Progenitor cell of endocrine pancreas (in vitro differentiated cells): ENCODE measurements at places on chromosomes 1 and 21.
A peak's percentile ranks its signal among the peaks of the same experiment; 100 is the strongest.

DNA sequence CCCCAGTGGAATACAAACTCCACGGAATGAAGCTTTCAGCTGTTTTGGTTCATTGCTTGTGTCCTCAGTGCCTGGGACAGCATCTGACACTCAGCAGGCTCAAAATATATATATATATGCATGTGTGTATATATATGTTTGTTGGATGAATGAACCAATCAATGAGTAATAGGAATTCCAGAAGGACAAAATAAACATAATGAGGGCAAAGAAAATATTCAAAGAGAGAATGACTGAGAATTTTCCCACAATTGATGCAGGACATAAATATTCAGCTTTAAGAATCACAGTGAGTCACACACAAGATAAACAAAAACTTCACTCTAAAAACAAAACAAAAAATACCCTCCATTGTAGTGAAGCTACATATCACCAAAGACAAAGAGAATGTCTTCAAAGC lies 64.0 kb downstream of the CHD5 start:
- DNase-seq, result no peak

GRCh38 chr1:41784531-41785274 lies 134.0 kb downstream of the HIVEP3 start:
- DNase-seq, result no peak

DNA sequence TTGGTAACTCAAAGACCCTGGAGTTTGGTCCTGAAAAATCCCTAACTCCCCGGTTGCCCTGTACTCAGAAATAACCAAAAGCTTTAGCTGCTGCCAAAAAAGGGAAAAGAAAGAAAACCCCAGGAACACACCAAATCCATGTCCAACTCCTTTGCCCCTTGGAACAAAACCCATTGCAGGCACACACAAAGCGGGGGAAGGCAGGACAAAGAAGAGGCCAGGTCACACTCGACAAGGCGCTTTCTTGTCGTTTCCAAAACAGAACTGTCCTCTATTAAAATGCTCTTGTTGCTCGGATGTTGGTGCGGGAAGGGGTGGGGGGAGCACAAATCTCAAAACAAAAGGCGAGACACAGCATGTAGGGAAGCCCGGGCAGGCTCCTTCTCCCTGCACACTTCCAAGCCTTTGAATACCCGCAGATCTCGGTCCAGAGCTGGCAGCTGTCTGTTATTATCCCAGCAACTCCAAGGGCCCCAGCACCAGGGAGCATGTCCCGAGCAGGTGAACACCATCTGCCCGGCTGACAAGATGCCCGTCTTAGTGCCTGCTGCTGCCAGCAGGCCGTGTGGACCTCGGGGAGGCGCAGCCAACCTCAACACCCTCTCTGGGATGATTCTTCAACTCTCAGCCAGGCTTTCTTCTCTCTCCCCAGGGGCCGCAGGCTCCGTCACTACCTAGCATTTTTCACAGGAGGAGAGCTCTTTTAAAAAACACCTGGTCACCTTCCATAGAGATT lies 96.4 kb downstream of the SSBP3 start:
- DNase-seq, result no peak

DNA sequence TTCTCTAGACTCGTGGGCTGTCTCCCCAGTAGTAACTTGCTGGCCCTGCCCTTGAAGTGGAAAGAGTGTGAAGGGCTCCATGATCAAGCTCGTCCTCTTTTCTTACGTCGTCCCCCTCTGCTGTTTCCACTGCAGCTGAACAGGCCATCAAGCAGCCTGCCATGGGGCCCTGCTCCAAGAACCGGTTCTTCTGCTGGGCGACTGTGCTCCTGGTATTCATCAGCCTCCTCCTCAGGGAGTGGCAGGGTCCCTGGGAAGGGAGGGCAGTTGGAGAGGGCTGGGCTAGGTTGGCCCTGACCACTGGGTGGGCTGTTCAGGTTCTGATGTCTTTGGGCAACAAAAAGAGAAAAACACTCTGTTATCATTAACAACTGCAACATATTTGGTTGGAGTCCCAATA lies 151.5 kb downstream of the FCRL5 start:
- peak; percentile 35 for DNase-seq

DNA sequence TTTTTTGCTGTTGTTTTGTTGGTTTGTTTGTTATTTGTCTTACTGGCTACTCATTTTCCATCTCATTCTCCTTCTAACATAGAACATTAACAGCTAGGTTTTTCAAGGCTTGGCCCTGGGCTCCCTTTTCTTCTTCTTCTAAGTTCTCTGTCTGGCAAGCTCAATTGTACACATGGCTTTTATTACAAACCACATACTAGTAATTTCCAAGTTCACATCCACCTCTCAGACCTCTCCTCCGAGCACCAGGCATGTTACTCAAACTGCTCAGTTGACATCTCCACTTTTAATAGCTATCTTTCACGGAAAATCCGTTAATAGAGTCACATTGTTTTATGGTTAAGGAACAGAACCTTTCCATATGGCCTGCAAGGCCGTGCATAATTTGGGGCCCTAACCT lies 736.9 kb upstream of the ADAMTS5 start:
- no peak for DNase-seq

DNA sequence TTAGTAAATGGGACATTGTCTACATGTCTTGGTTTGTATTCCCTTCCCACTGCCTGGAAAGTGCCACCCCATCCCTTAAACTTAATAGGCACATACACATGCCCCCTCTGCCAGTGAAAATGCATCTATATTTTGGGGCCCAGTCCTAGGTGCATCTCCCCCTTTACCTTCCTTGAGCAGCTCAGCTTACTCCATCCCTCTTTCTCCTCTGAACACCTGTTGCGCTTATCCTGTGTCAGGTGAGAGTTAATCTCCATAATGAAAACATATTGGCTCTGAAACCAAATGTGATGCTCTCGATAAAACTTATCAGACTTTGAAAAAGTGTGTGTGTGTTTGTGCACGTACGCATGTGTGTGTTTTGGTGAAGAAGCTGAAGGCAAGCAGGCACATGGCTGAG lies 15.4 kb upstream of the SUCO start:
- no peak for DNase-seq

GRCh38 chr1:6261615-6261995 lies 707 bp upstream of the GPR153 start:
- no peak for DNase-seq

DNA sequence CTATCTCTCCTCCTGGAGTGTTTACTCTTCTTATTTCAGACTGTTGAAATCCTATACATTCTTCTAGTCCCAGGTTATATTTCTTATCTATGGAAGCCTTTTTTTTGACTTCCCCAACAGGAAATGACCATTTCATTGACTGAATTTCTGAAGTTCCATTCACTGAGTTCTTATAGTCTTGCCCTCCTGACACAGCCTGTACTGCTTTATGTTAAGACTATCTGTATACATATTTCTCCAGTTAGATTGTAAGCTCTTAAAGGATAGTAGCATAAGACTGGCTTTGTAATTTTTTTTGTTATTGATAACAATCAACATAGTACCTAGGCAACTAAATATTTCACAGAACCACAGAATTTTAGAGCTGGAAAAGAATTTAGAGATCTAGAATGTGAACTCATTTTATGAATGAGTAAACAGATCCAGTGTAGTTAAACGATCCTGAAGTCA lies 14.9 kb upstream of the MACF1 start:
- DNase-seq, result no peak

- no peak for DNase-seq
Observed at GRCh38 chr1:2415337-2415736, 3.0 kb upstream of the PEX10 start.

DNA sequence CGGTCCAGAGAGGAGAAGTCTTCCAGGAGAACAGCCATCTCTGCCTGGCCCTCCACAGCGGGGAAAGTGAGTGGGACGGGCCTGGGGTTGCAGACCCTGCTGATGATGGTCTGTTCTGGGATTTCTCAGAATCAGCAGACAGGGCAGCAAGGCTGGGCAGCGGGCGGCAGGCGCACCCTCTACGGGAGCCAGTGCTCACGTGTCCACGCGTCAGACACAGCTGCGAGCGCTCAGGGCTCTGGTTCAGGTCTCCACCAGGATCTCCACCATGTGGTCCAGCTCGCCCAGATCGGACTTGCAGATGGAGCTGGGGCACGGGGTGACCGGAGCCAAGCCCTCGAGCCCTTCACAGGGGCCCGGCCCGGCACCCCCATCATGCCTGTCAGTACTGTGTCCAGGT lies 5.5 kb downstream of the CLCA4 start:
- DNase-seq, result no peak

GRCh38 chr1:165354739-165355138 lies 1.8 kb downstream of the LMX1A start:
- no peak for DNase-seq

DNA sequence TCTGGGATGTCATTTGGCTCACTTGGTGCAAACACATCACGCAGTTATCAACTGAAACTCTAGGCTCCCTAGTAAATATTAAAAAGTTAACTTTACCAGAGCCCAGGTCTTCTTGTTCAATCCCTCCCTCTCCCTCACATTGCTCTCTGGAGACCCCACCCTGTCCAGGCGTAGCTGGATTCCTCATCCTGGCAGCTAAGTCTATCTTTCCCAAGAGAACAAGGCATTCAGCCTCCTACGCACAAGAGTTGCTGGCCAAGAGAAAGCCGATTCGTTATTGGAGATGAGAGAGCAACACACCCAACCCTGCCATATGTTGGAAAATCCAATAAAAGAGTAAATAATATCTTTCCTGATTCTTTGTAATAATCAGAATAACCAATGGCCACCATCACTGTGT lies 117.9 kb downstream of the SLC30A10 start:
- DNase-seq, result no peak

GRCh38 chr1:30417001-30417700 lies 306.2 kb downstream of the MATN1 start:
- DNase-seq, result no peak

GRCh38 chr1:53629101-53629691 lies 109.8 kb downstream of the GLIS1 start:
- peak; percentile 6 for DNase-seq

- DNase-seq, result no peak
Observed at GRCh38 chr1:162690672-162691434, 58.6 kb downstream of the DDR2 start.

DNA sequence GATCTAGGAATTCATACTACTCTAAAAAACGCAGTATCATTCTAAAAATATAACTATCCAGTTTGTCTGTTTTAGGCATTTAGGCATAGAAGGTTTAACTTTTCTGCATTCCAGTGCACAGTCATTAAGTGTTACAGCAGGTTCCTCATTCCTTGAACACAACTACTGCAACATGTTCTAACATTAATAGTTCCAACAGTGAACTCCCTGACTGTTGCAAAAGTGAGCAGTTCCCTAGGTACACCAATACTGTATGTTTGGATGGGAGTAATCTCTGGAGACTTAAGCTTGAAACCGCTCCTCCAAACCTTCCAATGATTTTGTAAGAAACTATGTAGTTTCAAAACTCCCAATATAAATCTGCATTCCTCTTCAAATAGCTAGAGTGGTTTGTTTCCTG lies 46.2 kb downstream of the UCHL5 start:
- DNase-seq, result no peak

- DNase-seq, result no peak
Observed at GRCh38 chr1:112445596-112445995, 49.6 kb downstream of the CTTNBP2NL start.

DNA sequence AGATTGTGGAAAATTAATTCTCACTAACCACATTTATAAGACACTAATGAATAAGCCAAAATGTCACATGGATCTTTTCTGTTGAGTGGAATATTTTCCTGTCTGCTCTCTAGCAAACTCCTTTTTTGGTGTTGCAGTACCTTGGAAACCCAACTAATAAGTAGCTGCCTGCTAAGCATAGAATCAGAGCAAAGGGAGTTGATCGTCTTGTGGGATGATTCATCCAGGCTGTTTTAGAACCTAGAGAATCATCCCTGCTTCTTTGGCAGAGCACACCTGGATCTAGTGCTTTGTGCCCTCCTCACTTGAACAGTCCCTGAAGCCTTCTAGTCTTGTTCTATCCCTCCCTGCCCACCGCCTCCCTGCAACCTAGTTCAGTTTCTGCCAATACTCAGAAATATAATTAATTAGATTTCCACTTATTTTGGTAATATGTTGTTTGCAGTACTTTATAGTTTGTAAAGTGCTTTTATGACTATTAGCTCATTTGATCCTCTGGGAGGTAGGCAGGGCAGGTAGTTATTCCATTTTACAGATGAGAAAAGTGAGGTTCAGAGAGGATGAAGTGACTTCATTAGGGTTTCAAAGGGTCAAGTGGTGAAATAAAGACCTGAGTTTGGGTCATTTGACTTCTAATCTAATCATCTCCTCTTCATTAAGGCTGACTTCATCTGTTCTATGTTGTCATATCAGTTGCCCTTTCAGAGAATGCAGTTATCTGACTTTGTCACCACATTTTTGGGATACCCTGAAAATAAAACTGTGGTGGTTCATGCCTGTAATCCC lies 2.5 kb downstream of the AGO4 start:
- DNase-seq, result no peak

- no peak for DNase-seq
Observed at GRCh38 chr1:170063109-170063826, 11.2 kb downstream of the KIFAP3 start.

- DNase-seq, result no peak
Observed at GRCh38 chr1:118136187-118136941, 48.7 kb downstream of the SPAG17 start.

- DNase-seq, result no peak
Observed at GRCh38 chr1:197918807-197919345, 1.7 kb downstream of the LHX9 start.

DNA sequence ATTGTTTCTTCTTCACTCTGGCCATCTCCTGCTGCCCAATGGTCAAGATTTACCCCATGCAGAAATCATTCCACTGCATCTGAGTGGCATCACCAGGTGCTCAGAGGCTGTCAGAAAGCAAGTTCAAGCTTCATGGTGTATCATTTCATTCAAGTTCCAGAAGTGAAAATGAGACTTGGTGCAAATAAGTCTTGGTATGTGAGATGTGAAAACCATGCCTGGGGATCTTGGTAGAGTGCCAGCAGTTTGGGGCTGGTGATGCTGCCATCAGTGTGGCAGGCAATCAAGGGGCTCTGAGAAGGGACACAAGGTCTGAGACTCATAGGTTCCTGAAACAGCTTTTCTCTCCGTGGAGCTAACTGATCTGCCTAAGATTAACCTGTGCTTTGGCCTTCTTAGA lies 52.0 kb downstream of the CD2 start:
- DNase-seq, result no peak

DNA sequence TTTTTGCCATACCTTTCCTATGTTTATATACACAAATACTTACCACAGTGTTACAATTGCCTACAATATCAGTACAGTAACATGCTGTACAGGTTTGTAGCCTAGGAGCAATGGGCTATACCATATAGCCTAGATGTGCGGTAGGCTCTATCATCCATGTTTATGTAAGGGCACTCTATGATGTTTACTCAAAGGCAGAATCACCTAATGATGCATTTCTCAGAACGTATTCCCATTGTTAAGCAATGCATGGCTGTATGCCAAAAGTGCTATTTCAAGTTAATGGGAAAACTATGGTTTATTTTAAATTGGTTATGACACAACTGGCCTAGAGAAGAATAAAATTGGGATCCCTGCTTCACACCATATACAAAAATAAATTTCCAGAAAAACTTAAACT lies 36.9 kb upstream of the DISP1 start:
- no peak for DNase-seq

DNA sequence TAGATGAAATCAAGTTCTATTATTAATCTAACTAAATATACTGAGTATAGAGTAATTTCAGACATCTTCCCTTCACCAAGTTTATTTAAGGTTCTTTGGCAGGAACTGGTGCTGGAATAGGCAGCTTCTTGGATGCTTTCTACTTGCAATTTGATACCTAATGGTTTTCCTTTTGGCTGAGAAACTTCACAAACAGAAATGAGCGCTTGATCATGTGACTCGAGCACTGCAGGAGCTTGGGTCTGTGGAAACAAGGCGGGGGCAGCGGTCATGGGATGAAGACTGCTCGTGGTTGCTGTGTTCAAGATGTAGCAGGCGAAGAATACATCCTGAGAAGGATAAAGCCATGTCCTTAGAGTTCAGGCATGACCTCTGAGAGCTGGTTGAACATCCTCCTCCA lies 136.8 kb downstream of the PTPRC start:
- DNase-seq, result no peak
